ENCODE measurements at places on chromosomes 11 and 22. TPM values are rescaled to one million over a fixed set of nuclear protein-coding genes. Genes with fewer than 3 reads are reported as not detected.

The HBE1 gene
- total RNA-seq, result not detected

The RIMBP3B gene
- 0.08 TPM for total RNA-seq

The HIC2 gene
- total RNA-seq, result 1.4 TPM

The UPB1 gene
- total RNA-seq, result 1.3 TPM

The TRIM66 gene
- total RNA-seq, result 3.5 TPM

The RAC2 gene
- 6.9 TPM for total RNA-seq

The MAP6 gene
- total RNA-seq, result 5.2 TPM

The OSM gene
- 0.19 TPM for total RNA-seq

The MDK gene
- 3.2 TPM for total RNA-seq

The MUC2 gene
- not detected for total RNA-seq

The TRAF6 gene
- total RNA-seq, result 12.1 TPM

The UBQLN3 gene
- not detected for total RNA-seq

The CALCB gene
- total RNA-seq, result not detected

The APIP gene
- 24.6 TPM for total RNA-seq

The SHANK3 gene
- 22.2 TPM for total RNA-seq

Measured in Right ventricle myocardium inferior (tissue), 1 donor.